ENCODE measurements at places on chromosomes 2 and 18.

DNA sequence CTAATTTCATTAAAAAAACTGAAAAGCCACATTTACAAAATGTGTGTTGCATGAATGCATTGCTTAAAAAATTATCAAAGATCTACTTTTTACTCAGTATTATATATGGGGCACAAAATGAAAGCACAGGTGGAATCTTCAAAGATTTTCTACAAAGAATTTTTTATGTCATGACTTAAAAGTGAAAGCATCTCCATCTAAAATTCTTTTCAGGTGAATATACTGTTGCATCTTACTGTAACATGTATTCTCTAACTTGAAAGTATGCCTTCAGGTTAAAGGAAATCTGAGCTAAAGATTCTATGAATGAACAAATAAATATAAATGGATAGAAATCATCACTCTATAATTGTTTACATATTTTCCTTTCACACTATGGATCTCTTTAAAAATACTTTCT lies 66.8 kb upstream of the WDR75 start:
- DNase-seq = no peak

DNA sequence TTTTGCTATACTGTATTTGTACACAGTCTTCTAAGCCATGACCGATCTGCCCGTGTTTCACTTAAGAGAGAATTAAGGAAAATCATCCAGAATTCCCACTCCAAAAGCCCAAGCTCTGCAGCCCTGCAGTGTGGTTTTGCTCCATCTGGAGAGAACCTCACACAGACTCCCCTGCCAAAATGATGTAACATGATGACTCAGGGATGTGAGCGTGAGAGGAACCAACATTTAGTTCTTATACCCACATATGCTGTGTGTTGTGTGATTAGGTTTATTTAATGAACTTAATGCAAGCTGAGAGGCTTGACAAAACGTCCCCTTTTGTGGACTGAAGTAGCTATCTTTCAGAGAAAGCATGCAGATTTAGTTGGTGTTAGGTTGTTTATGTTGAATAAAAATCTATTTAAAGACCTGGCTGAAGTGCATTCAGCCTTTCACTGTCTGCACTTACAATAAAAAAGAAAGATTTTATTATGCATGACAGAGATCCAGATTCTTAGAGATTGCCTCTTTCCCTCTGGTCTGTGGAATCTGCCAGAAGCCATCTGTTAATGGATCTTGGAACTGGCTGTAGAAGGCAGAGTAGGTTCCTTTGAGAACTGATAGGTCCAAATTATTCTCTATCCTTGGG lies 6.3 kb downstream of the RAB12 start:
- no peak for DNase-seq

DNA sequence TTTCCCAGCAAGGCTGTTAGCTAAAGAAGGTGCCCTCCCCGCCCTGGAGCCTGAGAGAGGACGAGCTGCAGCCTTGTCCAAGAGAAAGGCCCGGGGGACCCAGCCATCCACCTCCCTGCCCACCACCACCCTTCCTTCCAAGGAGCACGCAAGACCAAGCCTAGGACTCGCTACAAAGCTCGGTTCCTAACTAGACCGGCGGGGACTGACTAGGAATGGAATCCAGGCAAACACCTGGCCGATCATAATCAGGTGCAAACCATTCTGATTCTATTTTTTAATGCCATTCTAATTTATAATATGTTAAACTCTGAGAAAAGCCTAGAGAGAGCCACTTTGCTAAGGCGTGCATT lies 19.7 kb upstream of the TUBB6 start:
- no peak for DNase-seq

- DNase-seq = no peak
Measured at GRCh38 chr2:24304631-24305030, 55.7 kb downstream of the ITSN2 start.

GRCh38 chr2:51981783-51982182 lies 949.9 kb upstream of the NRXN1 start:
- DNase-seq = no peak

GRCh38 chr2:104975371-104975770 lies 62.5 kb upstream of the MRPS9 start:
- no peak for DNase-seq

- no peak for DNase-seq
Measured at GRCh38 chr2:112463256-112463655, 18.7 kb upstream of the TTL start.

- no peak for DNase-seq
Measured at GRCh38 chr2:51722311-51722710, 690.4 kb upstream of the NRXN1 start.
